Forelimb muscle (tissue), 1 donor: ENCODE measurements at places on chromosomes 3 and 15.

- no peak for DNase-seq
Measured at GRCh38 chr15:50676799-50677483, 9.7 kb downstream of the TRPM7 start.

DNA sequence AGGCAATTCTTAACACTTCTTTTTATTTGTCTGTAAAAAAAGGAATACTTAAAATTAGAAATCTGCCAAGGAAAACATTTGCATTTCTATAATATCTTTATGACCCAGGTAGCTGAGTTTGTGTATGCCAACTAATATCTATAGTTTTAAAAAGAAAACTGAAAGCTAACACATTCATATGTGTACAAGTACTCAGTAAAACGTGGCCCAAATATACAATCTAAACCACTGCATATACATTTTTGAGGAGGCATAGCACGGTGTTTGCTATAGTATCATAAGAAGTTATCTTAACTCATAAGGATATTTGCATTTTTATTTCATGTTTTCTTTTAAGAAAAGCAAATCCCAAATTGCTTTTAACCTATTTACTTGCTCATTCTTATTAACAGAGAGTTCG, 172.7 kb downstream of the ZBTB20 start:
- DNase-seq, result no peak

- no peak for DNase-seq
Measured at GRCh38 chr3:52790337-52790736, 4.3 kb upstream of the ITIH3 start.

- no peak for DNase-seq
Measured at GRCh38 chr15:60721257-60721626, 242.3 kb upstream of the ICE2 start.

- DNase-seq, result no peak
Measured at GRCh38 chr15:81813215-81813614, 232.6 kb downstream of the MEX3B start.

DNA sequence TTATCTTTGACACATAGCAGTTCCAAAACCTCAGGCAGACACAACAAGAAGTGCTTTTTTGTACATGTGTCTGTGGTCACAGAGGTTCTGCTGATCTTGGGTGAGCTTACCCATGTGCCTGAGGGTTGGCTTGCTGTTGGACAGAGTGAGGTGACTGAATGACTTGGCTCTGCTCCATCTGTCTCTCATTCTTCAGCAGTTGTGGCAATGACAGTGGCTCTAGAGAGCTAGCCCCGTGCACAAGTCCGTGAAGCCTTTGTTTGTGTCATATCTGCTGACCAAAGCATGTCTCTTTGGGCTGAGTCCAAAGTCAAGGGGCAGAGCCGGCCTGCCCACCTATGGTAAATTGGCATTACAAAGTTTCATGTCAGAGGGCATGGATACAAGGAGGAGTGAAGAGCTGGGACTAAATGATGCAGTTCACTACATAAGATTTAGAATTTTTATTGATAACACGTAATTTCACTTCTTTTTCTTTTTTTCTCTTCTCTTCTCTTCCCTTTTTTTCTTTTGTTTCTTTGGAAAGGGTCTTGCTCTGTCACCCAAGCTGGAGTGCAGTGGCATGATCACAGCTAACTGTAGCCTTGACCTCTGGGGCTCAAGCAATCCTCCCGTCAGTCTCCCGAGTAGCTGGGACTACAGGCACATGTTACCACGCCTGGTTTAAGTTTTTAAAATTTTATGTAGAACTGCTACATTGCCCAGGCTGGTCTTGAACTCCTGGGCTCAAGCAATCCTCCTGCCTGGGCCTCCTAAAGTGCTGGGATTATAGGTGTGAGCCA, 77.9 kb downstream of the ITPR1 start:
- no peak for DNase-seq

- no peak for DNase-seq
Measured at GRCh38 chr3:52779837-52780585, 2.6 kb downstream of the ITIH1 start.

GRCh38 chr3:195929452-195929851, 21.1 kb upstream of the TNK2 start:
- DNase-seq, result no peak

GRCh38 chr15:98035134-98035533, 74.6 kb downstream of the ARRDC4 start:
- no peak for DNase-seq

DNA sequence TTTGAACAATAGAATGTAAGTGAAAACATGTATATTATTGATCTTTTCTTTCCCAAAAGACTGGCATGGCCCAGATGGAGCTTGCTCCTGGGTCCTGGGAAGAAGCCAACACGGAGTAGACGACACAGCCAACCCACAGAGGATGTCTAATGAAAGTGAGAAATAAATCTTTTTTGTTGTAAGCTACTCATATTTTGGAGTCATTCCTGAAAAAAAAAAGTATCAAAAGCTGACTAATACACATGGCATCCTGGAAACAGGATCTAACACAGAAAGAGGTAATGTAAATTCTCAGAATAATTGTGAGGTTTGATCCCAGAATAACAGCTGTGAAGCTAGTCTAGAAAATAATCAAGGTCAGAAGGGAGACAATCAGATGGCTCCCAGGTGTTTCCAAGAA, 12.6 kb upstream of the FRMD5 start:
- no peak for DNase-seq

GRCh38 chr15:89218531-89218930, 2.8 kb downstream of the RLBP1 start:
- DNase-seq, result no peak

DNA sequence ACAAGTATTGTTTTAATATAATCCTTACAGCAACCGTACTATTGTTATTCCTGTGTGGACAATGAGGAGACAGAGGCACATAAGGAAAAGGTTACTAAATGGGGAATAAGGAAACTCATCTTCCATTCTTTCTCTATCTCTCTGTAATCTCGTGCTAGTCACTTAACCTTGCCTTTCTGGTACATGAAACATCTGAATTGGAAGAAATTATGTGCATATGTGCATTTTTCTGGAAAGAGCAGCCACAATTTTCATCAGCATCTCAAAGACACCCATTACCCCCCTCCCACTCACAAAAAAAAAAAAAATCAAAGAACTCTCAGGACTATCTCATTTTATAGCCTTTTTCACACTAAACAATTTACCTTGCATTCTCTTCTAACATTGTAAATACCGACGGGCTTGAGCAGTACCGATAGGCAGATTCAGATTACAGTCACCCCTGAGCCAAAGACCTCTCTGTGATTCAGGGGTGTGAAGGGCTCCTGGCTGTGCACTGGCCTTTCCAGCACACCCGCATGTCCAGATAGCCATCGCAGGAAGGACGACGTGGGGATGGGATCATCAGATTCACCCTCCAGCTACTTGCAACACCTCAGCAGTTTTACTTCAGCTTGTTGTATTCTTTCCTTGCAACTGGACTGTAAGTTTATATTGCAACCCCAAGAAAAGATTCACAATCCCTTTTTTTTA, 48.1 kb downstream of the CASR start:
- DNase-seq, result no peak

GRCh38 chr15:88802991-88803240, 320 bp upstream of the ACAN start:
- no peak for DNase-seq

GRCh38 chr3:100005665-100006393, 108.5 kb downstream of the FILIP1L start:
- DNase-seq, result no peak

GRCh38 chr3:83662381-83662960, 1296.3 kb upstream of the CADM2 start:
- peak; percentile 11 for DNase-seq

- no peak for DNase-seq
Measured at GRCh38 chr15:71244250-71244649, 129.0 kb downstream of the THSD4 start.

DNA sequence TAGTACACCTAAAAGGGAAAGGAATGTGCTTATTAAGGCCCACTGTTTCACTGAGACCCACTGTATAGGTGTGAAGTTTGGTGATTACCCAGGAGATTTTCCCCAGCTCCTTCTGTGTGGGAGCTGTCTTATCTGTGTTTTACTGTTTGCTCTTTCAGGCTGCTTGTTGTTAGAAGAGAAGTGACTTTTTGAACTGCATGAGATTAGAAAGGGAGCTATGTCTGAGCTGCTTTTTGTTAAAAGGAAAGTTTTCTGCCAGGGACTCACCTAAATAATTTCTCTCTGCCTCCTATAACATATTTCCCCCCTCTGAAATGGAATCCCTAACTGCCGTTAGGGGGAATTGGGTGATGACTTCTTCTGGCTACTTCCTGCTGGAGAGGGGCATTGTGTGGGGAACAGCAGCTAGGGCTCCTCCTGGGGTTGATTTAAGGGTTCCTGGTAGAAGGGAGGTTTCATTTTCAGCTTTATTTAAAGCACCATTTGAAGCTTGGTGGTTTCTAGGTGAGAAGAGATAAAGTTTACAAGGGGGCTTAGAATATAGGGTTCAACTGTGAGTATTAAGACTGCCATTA, 77.1 kb upstream of the ATP11B start:
- DNase-seq, result no peak

GRCh38 chr3:183142199-183142598, 20.3 kb downstream of the LAMP3 start:
- DNase-seq, result no peak

DNA sequence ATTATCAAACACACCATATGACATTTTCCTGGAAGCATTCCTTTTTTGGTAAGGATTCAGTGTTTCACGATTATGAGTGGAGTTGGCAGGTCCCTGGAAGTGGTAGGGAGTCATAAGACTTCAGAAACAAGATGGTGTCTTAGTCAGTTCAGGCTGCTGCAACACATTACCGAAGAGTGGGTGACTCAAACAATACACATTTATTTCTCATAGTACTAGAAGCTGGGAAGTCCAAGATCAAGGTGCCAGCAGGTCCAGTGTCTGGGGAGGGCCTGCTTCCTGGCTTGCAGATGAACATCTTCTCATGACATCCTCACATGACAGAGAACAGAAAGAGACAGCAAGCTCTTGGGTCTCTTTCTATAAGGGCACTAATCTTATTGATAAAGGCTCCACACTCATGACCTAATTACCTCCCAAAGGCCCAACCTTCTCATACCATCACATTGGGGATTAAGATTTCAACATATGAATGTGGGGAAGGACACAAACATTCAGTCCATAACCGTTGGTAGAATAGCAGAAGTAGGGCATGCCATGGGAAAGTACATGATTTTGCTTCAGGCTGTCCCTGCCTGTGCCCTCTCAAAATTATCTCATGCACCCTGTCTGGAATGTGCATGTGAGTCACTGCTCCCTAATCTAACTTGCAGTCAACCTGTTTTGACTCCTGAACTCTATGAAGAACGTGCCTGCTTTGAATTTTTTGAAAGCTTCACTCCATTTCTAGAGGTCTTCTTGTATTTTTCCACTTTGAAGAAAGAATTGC, 72.5 kb downstream of the GTPBP8 start:
- DNase-seq, result no peak

DNA sequence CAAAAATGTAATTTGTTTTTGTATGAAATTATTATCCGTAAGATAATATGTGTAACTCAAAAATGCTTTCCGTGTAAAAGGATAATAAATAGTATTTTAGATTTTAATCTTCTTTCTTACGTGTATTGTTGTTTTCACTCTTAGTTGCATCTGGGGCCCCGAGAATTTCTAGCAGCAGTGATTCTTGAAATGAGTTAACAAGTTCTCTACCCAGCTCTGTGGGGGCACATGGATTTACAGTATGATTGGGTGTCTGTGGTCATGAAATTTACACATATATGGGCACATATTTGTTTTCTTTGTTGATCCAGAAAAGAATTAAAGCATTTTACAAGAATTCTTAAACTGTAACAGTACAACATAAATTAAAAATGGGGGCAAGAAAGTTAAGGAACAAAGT, 145.9 kb upstream of the LRRFIP2 start:
- DNase-seq, result no peak

DNA sequence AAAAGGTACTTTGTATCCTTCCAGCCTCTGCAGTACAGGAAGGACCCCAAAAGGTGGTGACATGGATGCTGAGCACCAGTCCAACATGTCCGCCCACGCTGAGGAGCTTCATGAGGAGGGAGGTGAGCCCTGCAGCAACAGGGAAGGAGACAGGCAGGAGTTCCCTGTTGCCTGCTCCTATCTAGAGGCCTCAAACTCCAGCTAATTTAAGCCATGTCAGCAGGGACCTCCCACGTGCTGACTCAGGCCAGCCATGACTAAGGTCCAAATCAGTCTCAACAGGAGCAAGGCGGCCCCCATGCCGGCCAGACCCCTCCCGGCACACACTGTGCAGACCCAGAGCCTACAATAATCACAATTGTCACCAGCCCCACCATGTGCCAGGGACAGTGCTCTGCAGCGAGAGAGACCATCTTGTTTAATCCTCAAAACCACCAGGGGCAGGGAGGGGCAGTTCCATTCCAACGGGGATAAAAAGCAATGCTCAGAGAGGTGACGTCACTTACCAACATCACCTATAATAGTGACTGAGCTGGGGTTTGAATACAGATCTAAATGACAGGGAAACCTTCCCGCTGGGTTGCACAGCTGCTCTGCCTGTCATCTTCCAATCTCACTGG, 54.5 kb upstream of the GATA2 start:
- DNase-seq, result no peak

DNA sequence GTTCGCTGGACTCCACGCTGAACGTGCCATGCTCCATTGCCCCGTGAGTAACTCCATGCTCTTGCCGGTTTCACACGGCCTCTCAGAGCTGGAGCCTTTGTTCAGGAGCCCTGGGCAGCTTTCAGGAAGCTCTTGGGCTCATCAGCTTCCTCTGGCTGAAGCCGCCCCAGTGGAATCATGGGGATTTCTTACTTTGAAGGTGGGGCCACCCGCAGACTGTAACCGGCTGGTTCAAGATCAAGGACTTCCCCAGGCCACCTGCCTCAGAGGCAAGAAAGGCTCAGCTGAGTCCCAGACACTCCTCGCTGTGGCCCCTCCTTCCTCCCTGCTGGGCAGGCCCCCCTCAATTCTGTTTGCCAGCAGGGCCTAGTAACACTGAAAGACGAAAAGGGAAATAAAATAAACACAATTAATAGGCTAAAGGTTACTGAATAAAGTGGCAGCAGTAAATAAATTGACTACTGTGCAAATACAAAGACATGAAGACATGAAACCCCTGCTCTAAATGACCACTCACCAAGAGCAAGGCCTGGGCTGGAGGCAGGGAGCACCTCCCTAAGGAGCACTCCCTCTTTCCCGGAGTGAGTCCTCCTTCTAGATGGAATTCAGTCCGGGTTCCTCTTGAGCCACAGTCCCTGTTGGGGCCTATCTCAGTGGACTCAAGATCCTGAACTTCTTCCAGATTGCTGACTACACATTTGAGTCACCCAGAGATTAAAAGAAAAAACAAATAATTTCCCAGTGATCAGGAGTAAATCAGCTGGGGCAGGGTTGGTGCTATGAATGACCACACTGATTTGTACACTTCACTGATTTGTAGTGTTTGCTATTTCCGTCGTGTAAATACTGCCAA, 51.0 kb downstream of the ZDHHC19 start:
- no peak for DNase-seq

- DNase-seq, result no peak
Measured at GRCh38 chr3:194030372-194030771, 105.6 kb upstream of the HES1 start.

DNA sequence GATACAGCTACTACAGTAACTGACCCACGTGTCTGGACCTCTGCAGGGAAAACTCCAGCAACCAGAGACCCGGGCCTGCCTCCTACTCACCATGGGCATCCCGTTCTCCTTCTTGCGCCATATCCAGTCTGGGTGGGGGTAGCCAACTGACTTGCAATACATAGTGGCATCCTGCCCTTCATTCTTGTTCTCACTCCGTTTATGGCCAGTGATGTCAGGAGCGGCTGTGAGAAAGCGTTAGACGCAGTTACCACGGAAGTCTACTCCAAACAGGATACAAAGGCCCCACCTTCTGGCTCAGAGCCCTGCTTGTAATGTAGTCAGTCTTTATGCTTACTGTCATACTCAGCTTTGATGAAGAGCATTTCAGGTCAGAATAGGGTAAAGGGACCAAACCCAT, 59.6 kb downstream of the NPTN start:
- DNase-seq, result no peak

GRCh38 chr15:100638177-100638730, 35.9 kb downstream of the ASB7 start:
- no peak for DNase-seq
